ENCODE measurements at places on chromosomes 4 and X.

GRCh38 chrX:115388879-115389278 is 99.4 kb downstream of the LUZP4 start:
- no peak for DNase-seq

GRCh38 chrX:103704863-103705262 is 5.8 kb upstream of the TMEM31 start:
- DNase-seq: no peak

- DNase-seq: no peak
Measured at GRCh38 chr4:31086756-31087330, 366.7 kb downstream of the PCDH7 start.

- no peak for DNase-seq
Measured at GRCh38 chrX:154378059-154378798, 866 bp upstream of the EMD start.

- DNase-seq: no peak
Measured at GRCh38 chr4:78168029-78168428, 110.9 kb downstream of the FRAS1 start.

DNA sequence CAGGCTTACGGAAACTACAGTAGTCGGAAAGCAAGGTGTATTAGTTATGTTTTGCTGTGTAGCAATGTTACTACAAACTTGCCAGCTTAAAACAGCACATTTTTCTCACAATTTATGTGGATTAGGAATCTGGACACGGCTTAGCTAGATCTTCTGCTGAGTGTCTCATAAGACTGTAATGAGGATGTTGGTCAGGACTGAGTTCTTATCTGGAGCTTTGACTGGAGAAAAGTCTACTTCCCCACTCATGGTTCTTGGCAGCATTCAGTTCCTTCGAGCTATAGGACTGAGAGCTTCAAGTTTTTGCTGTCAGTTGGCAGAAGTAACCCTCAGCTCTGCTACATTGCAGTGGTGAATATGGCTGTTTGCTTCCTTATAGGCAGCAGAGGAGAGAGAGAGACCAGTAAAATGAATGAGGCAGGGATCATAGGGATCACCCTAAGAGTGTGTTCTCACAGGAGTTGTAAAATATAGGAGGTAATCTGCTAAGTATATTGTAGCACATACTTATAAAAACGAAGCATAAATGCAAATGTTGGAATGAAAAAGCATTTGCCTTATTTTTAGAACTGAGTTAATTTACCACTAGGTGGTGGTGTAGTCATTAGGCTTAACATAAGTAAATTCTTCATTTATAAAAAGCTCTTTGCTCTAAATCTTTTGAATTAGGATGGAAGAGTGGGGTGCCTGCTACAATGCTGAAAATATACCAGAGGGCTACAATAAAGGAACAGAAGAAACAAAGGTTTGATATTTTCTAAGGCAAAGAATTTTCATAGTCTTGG is 38.6 kb downstream of the ALG13 start:
- no peak for DNase-seq

Data from NCI-H2081 treated with DMSO at 0.1 percent for 48 hours (cell line).